Suppressor macrophage treated with lipopolysaccharide for 4 hours (primary cell): ENCODE measurements at places on chromosomes 12 and 14.

- DNase-seq, result no peak
Measured at GRCh38 chr12:93916402-93916801, 232.0 kb upstream of the PLXNC1 start.

DNA sequence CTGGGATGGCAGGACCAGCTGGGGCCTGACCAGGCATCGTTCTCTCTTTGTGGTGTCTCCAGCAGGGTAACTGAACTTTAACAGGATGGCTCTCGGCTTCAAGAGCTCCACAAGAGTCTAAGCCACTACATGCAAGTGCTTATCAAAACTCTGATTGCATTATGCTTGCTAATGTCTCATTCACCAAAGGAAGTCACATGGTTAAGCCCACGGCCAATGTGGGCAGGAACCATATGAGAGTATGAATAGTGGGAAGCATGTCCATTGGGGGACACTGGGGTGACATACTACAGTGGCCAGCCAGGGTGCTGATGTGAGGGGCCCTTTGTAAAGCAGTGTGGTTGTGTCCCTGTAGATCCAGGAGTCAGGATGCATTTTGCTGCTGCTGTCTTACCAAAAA, 35.0 kb upstream of the KCNA5 start:
- DNase-seq, result peak; percentile 5

GRCh38 chr12:124217508-124218242, 77.2 kb upstream of the RFLNA start:
- DNase-seq, result peak; percentile 61

- no peak for DNase-seq
Measured at GRCh38 chr12:47941871-47942613, 21.4 kb upstream of the TMEM106C start.

DNA sequence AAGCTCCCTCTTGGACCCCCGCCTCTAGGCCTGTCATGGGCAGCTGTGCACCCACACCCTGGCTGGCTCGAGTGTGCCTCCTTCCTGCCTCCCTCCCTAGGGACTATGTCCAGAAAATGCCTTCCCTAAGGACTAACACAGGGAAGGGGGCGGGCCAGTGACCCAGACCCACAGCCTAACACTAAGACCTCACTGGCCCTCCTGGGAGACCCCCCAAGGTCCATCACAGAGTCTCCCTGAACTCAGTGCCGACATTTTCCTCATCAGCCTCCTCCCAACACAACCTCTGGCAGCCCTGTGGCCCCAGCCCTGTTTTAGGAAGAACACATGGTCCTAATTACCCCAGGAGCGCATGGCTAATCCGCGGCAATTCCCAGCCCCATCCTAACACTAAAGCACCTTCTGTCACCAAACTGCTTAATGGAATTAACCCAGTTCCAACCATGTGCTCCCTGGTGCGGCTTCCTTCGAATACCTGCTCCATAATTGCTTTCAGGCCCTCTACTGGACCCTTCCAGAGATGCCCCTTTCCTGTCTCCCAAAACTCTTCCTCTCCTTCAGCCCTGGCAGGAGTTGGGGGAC, 5.6 kb downstream of the MSI1 start:
- no peak for DNase-seq

GRCh38 chr12:28051516-28052354, 79.2 kb upstream of the PTHLH start:
- no peak for DNase-seq

DNA sequence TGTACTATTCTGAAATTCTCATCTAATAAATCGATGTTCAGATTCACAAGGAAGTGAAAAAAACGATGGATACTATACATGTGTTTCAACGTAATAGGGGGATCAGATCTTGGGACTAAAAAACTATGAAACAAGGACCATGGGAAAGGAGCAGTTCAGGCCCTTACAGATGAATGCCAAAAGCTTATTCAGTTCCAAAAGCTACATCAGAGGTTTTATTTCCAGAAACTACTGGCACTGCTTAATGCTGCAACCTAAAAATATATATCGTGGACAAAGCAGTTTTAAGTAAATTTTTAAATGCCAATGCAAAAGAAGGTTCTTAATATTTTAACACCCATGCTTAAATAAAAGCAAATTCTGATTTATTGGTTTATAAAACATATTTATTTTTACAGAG, 38.5 kb downstream of the LRIG3 start:
- no peak for DNase-seq

DNA sequence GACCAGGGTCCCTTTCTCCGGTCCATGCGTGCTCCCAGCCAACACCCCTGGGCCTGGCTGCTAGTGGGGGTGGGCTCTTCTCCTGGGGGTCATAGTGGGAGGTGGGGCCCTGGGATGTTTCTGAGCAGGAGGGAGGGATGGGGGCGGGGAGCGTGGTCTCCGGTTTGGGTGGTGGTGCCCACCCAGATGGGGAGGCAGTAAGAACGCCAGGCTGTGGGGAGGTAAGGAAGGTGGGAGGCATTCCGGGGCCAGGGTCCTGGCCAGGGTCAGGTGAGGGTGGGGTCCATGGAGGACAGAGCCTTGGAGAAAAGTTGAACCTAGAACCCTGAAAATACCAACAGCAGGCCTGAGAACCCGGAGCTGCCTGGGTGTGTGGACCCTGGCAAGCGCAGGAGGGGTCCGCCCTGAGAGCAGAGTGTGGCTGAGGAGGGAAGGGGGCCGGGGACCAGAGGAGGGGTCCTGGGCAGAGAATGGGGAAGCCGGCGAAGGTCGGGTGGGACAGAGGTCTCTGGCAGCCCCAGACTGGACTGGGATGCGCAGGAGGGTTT, 5.7 kb downstream of the CRIP2 start:
- no peak for DNase-seq

DNA sequence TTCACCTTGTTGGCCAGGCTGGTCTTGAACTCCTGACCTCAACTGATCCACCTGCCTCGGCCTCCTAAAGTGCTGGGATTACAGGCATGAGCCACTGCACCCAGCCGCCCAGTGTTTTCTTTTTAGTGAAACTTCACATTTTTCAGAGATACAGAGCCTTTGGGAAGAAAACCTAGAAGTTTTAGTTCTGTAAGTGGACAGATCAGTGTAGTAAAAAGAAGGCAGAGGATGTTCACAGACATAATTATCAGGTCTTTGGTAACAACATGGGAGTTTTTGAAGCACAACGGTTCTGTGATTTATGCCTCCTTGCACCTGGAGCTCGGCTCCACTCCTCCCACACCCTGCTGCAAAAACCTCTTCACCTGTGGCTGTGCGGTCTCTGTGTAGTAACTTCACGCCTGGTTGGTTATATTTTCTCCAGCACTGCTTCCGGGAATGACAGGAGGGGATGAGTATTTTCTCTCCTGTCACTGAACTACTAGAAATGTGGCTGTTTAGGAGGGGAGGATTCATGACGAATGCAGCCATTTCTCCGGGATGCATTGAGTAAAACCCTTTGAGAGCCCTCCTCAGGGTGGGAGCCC, 67.0 kb downstream of the ARF6 start:
- DNase-seq, result no peak

GRCh38 chr12:79001404-79001803, 136.8 kb downstream of the SYT1 start:
- DNase-seq, result no peak

DNA sequence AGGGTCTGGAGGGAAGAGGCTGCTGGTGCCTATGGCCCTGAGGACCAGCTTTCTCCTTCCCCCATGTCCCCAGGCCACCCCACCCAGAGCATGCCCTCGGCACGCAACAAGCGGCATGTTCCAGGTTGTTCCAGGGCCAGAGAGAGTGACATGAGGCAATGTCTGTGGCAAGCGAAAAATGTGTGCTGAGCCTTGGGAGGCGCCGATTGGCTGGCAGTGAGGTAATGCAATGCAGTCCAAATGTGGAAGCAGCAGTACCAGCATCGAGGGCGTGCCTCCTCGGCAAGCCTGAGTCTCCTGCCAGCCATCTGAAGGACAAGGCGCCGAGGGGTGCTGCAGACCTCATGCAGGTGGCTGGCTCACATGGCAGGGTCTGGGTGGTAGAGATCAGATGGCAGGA, 423.8 kb downstream of the NRXN3 start:
- DNase-seq, result no peak

DNA sequence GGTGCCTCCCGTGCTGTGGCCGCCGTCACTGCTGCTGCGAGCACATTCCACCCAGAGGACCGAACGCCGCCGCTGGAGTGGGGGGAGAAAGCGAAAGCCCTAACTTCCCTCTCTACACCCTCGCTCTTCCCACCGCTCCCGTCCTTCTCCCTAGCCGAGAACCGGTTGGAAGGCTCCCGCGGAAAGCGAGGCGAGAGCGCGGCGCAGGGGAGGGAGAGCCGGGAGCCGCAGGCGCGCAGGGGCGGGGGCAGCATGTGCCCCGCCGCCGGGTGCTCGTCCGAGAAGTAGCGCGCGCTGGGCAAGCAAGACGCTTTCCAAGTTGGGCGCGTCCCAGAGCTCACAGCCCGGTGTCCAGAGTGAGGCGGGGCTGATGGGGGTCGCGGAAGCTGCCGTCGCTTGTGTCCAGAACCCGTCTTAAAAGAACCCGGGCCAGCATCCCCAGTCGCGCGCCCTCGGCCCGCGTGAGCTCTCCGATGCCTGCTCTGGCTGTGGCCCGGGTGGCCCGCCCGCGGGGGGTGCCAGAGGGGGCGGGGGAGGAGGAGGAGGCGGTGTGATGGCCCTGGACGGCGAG, at the start of gene TRHDE:
Gene TRHDE (plus strand): TSS at position 280 of the 571 bp plus-strand sequence. CDS start 274 bp downstream, at position 554.
- DNase-seq, result peak; percentile 26

DNA sequence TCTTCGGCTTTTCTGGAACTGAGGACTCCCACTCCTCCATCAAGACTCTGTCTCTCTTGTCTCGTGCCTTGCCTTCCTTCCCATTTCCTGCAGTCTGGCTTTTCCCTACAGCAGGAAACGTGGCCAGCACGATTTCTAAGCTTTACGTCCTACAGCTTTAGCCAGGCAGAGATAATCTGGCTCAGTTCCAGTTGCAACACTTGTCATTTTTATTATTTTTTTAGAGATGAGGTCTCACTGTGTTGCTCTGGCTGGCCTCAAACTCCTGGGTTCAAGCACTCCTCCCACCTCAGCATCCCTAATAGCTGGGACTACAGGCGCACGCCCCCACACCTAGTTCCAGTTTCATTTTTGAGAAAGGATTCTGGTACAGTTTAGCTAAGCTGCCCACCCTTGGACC, 19.9 kb downstream of the CALM1 start:
- DNase-seq, result no peak
